Aorta (tissue), 5 donors: ENCODE measurements at places on chromosomes 7 and 10. TPM values are rescaled to one million over a fixed set of nuclear protein-coding genes. Genes with fewer than 3 reads are reported as not detected.
A peak's percentile ranks its signal among the peaks of the same experiment; 100 is the strongest.

Gene RET
- 0.29 TPM for total RNA-seq

GRCh38 chr7:95805909-95806308 is 33.6 kb downstream of the DYNC1I1 start:
- no peak for DNase-seq

DNA sequence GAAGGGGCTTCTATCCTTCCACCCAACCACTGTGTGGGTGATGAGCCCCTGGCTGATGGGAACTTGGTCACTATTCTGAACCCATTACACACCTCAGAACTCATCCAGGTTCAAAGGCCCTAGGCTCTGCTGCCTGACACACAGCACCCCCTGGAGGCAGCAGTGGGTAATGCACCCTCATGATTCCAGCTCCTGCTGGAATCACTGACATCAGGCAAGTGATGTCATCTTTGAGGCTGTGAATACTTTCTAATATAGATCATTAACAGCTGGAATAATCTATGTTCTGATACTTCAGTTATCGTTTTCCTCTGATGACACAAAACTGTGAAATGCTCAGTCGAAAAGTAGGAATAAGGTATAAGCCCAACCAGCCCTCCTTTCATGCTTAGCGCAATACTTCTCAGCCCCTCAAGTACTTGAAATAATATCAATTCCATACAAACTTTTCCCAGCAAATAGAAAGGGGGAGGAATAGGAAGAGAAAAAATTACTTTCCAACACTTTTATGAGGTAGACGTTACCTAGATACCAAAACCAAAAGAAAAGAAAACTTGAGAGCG is 7.5 kb upstream of the RBP3 start:
- peak; percentile 67 for DNase-seq

- no peak for DNase-seq
Measured at GRCh38 chr7:127794551-127794950, 142.6 kb downstream of the SND1 start.

Gene GIMAP5
- total RNA-seq = 29.4 TPM

Gene SLC18A3
- not detected for total RNA-seq

GRCh38 chr7:132077971-132078685 is 498.1 kb downstream of the PLXNA4 start:
- no peak for DNase-seq

GRCh38 chr10:103941801-103942200 is 23.8 kb upstream of the STN1 start:
- DNase-seq = no peak

DNA sequence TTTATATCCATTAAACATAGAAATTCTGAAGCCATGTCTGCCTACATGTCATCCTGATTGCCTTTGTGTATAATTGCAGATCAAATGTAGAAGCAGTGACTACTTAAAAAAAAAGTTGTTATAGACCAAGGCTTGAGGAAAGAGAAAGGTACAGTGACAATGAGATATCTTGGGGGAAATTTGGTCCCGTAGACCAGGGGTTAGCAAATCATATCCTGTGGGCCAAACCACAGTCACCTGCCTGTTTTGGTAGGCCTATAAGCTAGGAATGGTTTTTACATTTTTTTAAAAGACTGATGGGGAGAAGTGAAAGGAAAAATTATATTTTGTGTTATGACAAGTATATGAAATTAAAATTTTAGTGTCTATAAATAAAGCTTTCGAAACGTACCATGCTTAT is 12.9 kb downstream of the PAPSS2 start:
- no peak for DNase-seq

GRCh38 chr7:44891791-44892190 is 6.5 kb upstream of the PURB start:
- DNase-seq = no peak

Gene TDRD1
- 0.19 TPM for total RNA-seq

Gene TCF7L2
- 45.1 TPM for total RNA-seq

Gene ZNF398
- 14.1 TPM for total RNA-seq

DNA sequence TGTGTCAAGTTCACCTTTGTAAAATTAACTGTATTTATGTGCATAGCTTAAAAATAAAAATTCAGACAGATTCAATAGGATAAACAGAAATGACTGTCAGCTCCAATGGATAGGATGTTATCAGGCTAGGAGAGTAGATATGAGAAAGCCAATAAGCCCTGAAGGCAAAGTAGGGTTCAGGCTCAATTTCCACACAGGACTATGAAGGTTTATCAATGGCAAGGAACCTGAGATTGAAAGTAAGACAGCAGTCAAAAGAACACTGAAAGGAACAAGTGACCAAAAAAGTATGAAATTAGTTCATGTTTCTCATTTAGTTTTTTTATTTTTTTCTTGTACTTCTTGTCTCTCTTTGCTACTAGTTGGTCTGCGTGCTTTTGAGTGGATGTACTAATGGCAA is 121.4 kb downstream of the ELMO1 start:
- DNase-seq = no peak

DNA sequence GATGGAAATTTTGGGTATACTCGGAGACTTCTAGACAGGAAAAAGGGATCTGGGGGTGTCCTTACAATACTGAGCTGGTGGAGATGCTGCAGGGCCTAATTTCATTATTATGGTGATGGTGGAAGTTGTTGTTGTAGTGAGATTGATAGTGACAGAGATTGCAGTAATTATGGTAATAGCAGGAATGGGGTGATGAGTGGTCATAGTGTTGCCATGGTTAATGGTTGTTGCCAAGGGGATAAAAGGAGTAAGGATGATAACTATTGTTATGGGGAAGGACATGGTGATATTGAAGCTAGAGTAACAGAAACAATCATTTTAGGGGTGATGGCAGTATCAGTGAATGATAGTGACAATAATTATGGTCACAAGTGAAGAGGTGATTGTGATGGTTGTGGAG is 27.1 kb upstream of the LBX1 start:
- no peak for DNase-seq

DNA sequence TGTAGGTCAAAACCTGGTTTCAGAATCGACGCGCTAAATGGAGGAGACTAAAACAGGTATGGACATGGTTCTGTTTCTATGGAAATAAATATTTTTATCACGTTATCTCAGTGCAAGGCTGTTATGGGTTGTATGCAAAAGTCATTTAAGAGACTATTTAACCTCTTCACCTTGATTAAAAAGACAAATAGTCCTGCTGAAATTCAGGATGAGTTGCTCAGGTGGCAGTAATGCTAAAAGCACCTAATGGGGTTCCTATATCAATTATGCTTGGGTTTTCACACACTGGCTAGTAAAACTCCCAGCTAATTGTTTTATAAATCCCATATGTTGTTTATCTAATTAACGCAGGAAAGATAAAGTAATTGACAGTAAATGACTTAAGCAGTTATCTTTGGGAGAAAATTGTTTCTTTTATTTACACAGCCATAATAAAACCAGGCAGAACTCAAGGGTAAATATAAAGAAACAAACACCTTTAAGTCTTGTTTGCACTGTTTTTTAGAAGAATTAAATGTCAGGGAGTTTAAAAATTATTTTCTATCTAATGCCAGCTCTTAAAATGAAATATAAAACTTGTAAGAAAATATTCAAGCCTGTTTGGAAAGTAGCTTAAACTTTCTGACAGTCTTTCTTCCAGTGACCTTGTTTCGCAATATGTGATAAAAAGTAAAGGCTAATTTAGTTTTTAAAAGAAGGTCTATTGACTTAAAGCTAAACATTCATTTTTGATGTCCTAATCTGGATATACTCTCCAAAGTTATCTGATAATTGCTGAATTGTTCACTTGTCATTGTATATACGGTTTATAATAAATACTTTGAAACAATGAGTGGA is 3.2 kb downstream of the HHEX start:
- no peak for DNase-seq

GRCh38 chr7:82183634-82184033 is 259.9 kb downstream of the CACNA2D1 start:
- DNase-seq = no peak

DNA sequence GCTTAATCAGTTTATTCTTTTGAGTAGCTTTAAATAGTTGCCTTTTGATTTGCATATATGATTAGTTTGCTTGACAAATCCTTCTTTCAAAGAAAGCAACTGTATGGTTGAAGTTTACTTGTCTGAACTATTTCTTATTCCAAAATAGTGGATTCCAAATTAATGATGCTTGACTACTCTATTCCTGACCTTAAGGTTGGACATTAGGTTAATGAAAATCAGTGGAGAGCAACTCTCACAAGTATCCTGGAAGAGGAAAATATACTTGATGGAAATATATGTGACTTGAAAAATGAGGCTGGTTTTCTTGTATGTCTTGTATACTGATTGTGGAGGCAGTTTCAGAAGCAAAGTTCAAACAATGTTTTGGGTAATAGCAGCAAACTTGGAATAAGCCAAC is 369.2 kb upstream of the PODXL start:
- no peak for DNase-seq

DNA sequence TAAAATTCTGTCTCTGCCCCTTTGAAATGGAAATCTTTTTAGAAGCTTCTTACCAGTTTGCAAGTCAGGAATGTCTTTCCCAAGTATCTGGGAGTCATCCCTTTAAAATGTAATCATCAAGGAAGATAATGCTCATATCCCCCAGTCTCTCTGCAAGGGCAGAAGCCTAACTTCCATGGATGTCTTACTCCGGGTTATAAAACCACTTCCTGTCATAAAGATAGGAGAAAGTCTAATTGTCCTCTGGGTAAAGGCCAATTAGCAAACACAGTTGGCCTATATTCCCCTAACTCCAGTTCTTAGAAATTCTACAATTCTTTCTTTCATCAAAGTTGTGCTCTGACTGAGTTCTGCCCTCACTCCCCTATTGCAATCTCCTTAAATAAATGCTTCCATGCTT is 1631.5 kb upstream of the LRRTM3 start:
- DNase-seq = no peak

GRCh38 chr7:97865104-97865503 is 7.1 kb downstream of the ASNS start:
- DNase-seq = no peak

GRCh38 chr10:21196822-21197395 is 299.8 kb upstream of the NEBL start:
- DNase-seq = no peak

GRCh38 chr10:76736815-76737618 is 900.6 kb downstream of the KCNMA1 start:
- DNase-seq = no peak

DNA sequence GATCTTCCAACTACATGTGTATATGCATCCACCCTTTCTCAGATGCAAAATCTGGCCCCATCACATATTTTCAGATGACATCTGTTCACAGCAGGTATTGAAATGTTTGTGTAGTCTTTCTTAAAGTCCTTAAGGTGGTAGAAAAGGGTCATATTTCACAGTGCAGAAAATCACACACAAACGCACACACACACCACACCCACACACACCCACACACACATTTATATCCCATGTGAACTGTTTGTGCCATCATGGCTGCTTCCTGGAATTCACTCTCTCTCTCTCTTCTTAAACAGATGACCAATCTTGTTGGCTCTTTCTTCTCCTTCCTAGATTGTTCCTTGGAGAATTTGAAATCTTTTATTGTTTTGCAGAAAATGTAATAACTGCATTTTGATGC is 663.0 kb upstream of the GRM3 start:
- no peak for DNase-seq

Gene IRF5
- total RNA-seq = 9.6 TPM

Gene STEAP1B
- 2.8 TPM for total RNA-seq

DNA sequence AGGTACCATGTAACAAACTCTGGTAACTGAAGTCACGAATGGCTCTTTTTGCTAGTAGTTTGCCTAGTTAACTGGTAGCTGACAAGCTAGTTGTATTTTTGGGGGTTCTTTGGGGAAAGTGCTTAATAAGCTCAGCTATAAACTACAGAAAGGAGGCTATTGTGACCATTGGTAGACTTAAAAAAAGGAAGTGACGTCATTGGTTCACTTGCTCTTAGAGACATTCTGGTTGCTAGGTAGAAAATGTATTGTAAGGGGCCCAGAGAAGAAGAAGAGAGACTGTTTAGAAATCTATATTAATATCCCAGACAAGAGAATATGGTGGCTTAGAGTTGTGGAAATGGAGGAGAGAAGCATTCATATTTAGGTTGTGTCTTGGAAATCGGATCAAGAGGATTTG is 103.0 kb downstream of the NXPH1 start:
- DNase-seq = no peak

Gene AASS
- total RNA-seq = 42.4 TPM

DNA sequence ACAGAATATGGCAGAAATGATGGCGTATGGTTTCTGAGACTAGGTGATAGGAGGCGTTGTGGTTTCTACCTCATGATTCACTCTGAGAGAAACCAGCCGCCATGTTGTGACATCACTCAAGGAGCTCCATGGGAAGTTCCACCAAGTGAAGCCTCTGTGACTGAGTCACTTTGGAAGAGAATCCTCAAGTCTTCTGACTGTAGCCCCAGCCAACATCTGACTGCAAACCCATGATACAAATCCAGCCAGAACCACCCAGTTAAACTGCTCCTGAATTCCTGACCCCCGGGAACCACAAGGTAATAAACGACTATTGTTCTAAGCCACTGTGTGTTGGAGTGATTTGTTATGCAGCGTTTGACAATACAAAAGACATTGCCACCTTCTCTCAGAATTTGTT is 91.1 kb upstream of the CARD11 start:
- DNase-seq = no peak

Gene TSPAN33
- 16.5 TPM for total RNA-seq

DNA sequence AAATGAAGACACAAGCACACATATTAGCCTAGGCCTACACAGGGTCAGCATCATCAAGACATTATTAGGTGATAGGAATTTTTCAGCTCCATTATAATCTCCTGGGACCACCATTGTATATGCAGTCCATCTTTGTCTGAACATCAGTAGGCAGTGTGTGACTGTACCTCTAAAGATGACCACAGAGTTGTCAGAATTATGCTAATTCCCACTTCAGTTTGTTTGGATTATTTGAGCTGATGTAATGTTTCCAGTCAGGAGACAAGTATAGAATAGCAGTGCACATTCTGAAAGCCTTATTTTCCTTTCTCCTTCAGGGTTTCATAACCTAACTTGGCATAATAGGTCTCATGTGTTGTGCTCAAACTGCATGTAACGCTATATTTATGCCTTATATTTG is 306.4 kb downstream of the NXPH1 start:
- no peak for DNase-seq

DNA sequence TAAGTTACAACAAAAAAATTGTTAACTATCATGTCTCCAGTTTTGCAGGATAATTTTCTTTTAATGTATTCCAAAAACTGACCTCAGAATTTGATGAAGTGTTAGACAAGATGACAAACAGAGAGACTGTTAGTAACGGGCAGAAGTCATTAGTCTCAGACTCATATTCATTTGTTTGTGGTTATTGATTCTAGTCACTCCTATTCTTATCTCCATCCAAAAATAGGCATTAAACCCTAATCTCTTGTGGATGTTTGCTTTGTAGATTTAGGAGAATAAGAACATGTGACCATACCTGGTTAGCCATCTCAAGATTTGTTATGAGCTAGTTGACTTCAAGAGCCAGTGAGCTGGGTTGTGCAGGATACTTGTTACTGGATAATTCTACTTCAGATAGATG is 261.1 kb downstream of the AUTS2 start:
- DNase-seq = no peak
